ENCODE measurements at places on chromosomes 1 and 21.

- DNase-seq: no peak
Measured at GRCh38 chr1:21824926-21825325, 12.9 kb downstream of the LDLRAD2 start.

GRCh38 chr1:7262611-7263010 is 477.4 kb downstream of the CAMTA1 start:
- DNase-seq: no peak

- no peak for DNase-seq
Measured at GRCh38 chr1:25620211-25620610, 3.6 kb downstream of the MAN1C1 start.

GRCh38 chr1:11645670-11646265 is 8.5 kb downstream of the FBXO2 start:
- peak; percentile 56 for DNase-seq

DNA sequence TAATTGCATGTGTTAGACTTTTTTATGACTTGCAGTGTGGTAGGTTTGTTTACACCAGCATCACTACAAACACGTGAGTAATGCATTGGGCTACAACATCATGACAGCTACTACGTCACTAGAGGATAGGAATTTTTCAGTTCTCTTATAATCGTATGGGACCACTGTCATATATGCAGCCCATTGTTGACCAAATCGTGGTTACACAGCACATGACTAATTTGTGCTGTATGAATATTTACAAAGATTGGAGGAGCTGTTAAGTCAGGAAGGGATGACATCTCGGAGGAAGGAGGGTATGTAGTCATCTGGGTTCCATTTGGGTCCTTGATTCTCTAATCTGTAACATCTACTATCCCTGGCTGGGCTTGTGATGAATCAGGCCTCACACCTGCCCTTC is 270.9 kb downstream of the TNR start:
- DNase-seq: no peak

DNA sequence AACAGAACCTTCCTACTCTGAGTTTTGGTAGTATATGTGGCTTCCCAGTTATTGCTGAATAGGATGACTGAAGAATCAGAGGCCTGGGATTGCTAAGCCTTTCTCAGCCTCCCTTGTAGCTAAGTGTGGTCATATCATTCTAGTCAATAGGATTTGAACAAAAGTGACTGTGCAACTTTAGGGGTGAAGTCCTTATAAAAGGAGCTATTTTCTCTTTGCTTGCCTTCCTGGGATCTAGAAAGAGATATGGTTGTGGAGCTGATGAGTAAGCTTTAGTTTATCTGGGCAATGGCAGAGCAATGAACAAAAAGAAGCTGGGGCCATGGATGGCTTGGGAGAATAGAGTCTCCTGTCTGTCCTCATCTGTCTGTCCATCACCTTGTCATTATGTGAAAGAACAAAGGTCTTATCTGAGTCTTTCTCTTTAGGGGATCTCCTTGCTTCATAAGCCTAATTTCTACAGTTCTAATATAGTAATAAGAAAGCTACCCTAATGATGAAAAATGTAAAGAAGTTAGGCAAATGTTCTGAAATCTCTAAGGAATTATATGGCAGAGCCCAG is 91.5 kb downstream of the TENT5C start:
- no peak for DNase-seq

DNA sequence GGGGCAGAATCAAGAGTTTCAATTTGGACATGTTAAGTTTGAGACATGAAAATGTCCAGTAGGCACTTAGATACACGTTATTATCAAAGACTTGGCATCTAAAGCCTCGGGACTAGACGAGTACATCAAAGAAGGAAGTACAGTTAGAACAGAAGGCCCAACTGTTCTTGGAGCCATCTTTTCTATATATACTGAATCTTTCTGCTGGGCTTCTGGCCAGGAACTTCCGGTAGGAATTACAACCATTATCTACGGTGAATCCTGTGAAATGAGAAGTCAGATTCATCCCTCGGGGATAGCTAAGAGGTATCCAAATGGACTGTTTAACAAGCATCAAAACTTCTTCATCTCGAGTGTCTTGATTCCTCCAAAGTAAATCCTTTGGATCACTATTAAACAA is 34.4 kb upstream of the NRDC start:
- DNase-seq: no peak

DNA sequence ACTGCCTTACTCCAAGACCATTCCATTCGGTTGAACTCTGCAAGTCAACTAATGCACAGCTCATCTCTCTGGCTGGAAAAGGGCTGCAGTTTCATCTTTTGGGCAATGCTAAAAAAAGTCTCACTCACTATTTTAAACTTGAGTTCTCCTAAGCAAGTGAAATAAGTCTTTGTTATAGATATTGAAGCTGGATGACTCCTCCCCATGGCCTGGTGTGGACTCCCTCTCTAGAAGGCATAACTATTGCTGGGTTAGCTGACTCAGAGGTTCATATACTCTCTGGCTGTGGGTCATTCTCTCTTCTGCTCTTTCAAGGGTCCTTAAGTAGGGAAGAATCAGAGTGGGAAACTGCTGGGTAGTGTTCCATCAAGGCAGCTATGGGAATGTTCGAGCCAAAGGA is 88.0 kb downstream of the XCL2 start:
- no peak for DNase-seq

GRCh38 chr1:238558746-238559145 is 668.0 kb upstream of the ZP4 start:
- no peak for DNase-seq

- no peak for DNase-seq
Measured at GRCh38 chr1:34879230-34879629, 19.7 kb upstream of the SMIM12 start.

DNA sequence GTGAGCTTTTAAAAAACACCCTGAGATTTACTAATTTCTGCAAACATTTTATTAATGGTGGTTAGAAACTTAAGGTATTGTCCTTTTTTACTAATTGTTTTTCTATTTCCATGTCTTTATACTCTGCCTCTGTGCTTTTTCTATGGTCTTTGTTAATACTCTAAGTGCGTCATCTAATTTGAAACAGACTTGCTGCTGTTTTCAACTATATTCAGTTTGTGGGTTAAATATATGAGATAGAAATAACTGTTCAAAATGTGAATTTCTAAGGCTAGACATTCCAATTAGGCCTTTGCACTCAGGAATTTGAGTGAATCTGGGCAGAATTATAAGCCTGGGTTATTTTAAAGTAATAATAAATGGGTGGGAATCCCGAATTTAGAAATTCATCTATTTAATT is 82.4 kb upstream of the COL11A1 start:
- no peak for DNase-seq

DNA sequence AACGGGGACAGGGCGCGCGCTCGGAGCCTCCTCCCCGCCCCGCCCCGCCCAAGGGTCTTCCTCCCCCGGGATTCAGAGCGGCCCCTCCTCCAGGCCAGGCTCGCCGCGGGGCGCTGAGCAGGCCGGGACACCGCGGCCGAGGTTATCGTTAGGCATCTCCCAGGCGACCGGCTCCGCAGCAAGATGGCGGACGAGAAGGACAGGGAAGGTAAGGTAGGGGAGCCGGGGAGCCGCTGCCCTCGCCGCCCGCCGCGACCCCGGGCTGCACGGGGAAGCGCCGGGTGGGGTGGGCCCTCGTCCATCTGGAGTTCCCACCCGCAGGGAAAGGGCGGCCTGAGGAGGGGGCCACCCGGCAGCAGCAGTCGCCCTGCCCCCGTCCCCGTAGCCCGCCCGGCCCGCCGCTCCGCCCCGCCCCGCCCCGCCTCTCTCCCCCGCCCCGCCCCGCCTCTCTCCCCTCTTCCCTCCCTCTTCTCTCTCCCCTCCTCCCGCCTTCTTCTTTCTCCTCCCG is 105.9 kb upstream of the HNRNPU start:
- peak; percentile 18 for DNase-seq

DNA sequence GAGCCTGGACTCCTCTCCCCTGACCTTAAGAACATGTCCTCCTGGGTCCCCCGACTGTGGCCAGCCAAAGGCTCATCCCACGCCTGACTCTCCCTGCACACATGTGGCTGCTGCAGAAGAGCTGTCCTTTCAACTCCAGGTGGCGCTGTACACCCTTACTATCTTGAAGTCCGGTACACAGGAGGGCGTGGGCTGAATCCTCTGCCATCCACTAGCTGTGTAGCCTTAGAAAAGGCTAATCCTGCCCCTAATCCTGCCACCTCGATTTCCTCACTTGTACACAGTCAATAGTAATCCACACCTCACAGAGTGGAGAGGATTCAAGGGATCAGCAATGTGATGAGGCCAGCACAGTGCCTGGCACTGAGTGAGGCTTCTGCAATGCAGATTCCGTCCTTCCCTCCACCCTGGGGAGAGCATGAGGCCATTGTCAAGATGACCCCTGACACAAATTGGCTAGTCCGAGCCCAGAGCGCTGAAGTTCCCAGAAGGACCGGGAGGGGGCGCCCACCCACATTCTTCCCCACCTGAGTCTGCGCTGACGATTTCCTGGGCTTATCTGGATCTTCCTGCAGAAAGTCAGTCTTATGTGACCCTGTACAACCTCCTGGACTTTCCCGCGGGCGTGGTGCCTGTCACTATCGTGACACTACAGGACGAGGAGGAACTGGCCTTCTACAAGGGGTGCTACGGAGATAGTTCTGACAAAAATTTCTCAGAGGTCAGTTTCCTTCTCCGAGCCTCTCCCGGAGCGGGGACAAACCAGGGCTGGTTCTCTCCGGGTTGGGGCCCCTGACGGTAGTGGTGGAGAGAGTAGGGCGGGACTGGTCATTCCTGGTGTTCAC is 47.1 kb upstream of the DMBX1 start:
- DNase-seq: peak; percentile 23
